ENCODE measurements at places on chromosomes 1 and 21.

GRCh38 chr1:29682919-29683295 lies 446.6 kb downstream of the PTPRU start:
- DNase-seq: peak; percentile 27

DNA sequence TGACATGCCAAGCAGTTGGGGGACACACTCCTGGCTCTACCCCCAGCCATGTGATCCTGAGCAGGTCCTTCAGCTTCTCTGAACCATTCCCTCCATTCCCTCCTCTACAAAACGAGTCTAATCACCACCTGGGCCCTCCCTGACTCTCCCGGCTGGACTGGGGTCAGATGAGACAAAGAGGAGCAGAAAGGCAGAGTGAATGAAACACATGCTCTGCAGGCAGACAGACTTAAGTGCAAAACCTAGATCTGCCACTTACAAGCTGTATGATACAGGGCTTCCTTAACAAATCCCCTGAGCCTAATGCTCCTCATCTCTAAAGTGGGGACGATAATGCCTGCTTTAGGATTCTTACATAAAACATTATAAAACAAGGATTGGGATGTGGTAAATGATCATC lies 17.3 kb downstream of the RIMS3 start:
- no peak for DNase-seq

GRCh38 chr1:67313934-67314671 lies 6.4 kb downstream of the IL12RB2 start:
- no peak for DNase-seq

DNA sequence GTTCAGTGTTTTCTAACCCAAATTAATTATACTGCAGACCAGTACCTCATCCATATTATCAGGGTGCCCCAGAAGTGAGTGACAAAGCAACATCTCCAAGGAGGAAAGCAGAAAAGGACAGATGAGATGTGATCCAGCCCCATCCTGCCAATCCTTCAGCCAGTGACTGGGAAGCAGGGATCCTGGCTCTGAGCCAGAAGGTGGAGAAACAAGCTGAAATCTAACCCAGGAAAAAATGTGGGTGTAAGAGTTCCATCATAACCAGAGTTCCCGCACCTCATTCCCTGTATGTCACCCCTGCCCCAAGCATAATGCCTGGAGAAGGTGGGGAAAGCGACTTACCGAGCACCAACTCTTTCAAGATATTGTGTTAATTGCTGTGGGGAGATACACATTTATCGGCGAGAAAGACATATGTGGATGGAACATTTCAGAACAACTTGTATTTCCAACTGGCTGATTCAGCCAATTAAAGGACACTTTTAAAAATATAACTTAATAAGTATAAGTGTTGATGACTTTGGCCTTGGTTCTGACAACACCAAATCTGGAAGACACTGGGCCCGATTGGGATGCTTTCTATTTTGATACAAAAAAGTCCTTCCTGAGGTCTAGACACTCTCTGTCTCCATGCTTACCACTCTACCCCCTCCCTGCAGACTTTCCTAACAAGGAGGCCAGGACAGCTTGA lies 14.9 kb downstream of the PLEKHA6 start:
- peak; percentile 23 for DNase-seq

DNA sequence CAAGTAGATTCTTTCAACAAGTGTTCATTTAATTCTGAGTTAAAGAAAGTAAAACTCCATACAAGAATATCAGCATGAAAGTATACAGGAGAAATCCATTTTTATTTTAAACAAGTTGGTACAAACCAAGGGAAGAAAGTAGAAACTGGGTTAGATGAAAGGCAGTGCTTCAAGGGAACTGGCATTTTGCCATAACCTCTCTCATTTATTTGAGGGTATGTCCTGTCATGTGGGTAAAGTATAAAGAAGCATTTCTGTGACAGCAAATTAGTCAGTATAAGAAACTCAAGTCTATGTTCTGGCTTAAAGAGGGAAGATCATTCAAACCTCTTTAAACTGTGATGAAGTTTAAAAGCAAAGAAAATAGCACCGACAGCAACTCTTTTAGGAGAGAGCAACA lies 32.0 kb downstream of the OLFM3 start:
- DNase-seq: no peak

DNA sequence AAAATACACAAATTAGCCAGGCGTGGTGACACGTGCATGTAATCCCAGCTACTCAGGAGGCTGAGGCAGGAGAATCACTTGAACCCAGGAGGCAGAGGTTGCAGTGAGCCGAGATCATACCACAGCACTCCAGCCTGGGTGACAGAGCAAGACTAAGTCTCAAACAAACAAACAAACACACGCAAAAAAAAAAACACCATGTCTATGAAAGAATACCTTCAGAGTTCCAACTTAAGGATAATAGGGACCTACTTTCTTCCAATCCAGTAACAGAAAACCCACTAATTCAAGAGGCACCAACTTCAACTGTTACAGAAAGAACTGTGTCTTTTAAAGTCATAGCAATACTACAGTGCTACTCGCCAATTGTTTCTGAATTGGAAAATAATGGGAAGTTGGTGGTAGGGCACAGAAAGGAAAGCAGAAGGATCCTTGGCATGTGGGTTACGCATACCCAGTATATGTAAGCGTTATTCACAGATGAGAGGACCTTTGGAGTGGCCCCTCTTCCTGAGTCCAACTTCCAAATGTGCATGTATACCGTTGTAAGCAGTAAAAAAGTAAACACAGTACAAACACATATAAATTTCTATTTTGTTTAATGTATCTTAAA lies 87.0 kb downstream of the ACBD6 start:
- DNase-seq: no peak

Measured in EH (cell line).